Activated naive CD8-positive, alpha-beta T cell treated with anti-CD3 and anti-CD28 coated beads, Interleukin-2, amount 50 U/mL, for 24 hours (primary cell): ENCODE measurements at places on chromosomes 16 and 17.

DNA sequence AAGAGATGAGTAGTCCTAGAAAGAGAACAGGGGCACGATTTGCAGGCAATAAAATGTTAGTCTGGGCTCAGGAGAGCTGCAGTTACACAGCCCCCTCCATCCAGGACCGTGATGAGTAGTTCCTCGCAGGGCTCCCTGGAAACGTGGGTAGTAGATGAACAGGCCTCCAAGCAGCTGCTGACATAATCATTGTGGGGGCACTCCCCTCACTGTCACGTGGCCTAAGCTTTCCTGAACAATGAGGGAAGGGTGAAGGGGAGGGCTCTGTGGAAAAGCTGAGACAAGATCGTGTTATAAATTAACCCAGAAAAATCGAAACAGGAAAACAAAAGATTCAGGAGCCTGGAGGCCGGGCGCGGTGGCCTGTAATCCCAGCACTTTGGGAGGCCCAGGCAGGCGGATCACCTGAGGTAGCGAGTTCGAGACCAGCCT, 1.3 kb upstream of the PER1 start:
- DNase-seq, result peak; percentile 74

DNA sequence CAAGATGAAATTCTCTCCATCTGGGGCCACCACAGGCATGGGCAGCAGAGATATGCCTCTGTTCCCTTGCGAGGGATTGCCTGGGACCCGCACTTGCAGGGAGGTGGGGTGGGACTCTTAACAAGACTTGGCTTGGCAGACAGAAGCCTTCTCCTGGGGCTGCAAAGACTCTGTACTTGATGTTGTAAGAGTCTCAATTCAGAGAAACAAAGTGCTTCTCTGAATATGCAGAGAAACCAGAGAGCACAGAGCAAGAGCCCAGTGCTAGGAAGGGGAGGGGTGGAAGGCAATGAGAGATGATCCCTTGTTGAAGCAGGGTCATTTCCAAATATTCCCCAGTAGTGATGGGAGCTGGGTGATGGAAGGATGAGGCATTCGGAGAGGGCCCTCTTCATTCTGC, 2.2 kb downstream of the MMP28 start:
- no peak for DNase-seq

DNA sequence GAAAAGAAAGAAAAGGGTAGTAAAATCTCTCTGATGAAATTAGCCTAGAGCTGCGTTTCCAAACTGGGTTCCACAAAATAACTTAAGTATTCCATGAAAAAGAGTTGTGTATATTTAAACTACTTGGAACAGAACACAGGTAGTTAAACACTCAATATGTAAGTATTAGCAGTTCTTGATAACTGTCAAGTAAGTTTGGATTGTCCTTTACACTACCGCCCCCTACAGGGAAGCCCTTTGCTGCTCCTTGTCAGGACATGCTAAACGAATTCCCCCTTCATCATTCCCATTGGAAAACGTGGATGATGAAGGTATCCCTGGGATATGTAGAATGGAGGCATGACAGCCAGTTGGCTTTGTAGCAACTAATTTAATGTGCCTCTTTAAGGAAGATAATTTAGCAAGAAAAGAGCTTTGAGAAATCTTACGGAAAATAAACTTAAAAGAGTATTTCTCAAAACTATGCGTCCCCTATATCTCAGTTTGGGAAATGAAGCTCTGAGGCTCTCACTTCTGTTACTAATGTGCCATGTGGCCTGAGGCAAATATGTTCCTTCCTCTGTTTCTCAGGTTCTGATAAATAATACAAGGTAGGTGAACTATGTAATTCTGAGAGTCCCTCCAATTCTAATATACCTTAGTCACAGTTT, 18.8 kb downstream of the NCBP3 start:
- DNase-seq, result peak; percentile 71

DNA sequence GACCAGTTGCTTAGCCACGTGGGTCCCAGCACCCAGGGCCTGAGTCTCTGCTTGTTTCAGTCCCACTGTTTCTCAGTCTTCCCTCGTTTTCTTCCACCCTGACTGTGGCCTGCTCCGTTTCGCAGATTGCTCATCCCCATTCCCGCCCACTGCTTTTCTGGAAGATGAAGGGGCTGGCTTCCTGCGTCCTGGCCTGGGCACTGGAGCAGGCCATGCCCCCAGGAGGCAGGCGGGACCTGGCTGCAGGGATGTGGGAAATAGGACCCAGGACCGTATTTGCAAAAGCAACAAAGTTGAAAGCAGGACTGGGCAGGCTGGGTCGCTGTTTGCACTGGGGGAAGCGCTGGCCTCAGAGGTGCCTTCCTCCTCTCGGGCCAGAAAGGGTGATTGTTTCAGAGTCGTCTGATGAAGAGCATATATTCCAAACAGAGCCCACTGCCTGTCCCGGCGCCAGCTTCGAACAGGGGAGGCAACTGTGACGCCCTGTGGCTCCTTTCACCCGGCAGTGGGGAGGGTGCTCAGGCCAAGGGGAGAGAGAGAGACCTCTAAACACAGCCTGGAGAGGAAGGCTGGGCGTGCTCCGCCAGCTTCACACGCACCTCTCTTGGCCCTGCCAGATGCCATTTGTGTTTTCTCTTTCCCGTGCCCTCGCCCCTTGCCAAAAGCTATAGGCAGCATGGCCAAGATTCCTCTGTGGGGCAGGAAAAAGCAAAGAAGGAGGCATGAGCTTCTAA, 108.6 kb downstream of the CMIP start:
- DNase-seq, result no peak

DNA sequence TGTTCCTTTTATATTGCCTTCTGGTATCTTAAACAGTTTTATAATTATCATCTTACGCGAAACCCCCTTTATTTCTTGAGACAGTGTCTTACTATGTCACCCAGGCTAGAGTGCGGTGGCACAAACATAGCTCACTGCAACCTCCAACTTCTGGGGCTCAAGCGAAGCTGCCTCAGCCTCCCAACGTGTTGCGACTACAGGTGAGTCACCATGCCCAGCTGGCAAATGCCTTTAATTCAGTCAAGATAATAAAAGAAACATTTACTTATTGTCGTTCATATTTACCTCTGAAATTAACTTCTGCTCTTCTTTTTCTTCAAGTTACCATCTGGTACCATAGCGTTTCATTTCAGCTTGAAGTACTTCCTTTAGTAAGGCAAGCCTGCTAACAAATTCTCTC, 43.9 kb downstream of the FBXL20 start:
- no peak for DNase-seq

- DNase-seq, result peak; percentile 24
Observed at GRCh38 chr16:53913099-53913870, 209.3 kb downstream of the FTO start.

GRCh38 chr17:63930951-63931575, 1.1 kb downstream of the CD79B start:
- peak; percentile 72 for DNase-seq

DNA sequence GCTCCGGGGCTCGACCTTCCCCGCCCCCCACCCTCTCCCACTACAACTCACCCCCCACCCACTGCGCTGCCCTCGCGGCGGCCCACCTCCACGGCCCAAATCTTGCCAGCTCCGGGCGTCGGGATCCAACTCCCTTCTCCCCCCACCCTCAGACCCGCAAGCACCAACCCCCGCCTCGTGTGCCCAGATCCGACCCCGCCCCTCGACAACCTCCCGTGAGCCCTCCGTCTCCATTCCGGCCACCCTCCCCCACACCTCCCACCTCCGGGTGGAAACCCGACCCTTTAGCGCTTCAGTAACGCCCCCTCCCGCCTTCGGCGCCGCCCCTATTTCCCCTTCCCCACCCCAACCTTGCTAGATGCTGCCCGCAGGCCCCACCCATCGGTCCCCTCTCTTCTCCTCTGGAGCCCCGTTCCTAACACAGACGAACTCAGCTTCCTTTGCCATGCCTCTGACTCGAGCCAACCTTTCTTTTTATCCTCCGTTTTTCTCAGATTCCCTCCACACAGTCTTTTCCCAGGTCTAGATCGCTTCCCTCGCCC, 717 bp downstream of the UBE2Z start:
- DNase-seq, result peak; percentile 95

GRCh38 chr16:84397090-84397489, 28.8 kb downstream of the ATP2C2 start:
- DNase-seq, result no peak

- DNase-seq, result no peak
Observed at GRCh38 chr16:2779978-2780898, 3.2 kb upstream of the ELOB start.

GRCh38 chr17:78963378-78963777, 16.3 kb downstream of the LGALS3BP start:
- DNase-seq, result no peak

DNA sequence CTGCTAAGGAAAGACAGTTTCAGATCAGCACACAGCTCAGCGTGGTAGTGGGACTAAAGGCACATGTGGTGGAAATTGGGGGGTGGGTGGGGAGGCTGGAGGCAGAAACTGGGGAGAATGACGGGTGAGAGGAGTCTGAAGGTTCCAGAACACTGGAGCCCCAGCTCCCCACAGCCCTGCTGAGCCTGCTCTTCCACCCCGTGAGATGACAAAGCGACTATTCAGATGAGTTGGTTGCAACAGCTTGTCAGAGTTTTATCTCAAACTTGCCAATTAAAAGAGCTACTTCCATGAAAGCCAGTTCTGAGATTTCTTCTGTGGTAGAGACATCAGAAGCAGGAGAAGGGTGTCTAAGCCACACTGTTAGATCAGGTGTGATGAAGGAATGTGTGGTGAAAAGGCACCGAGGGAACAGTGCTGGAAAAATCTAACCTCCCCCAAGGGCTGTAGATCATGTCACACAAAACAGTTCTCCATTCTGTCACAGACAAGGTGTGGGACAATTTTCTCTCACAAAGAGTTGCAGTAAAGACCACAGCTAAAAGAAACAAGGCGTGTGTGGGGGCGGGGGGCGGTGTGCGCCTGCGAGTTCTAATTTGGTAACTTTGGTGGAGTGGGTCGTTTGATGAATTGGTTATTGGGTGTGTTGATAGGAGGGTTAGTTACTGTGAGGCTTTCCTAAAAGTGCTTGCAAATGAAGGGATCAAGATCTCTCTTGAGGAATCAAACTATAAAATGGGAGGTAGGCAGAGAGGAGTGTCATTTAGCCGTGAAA, 39.0 kb downstream of the CCDC182 start:
- no peak for DNase-seq

DNA sequence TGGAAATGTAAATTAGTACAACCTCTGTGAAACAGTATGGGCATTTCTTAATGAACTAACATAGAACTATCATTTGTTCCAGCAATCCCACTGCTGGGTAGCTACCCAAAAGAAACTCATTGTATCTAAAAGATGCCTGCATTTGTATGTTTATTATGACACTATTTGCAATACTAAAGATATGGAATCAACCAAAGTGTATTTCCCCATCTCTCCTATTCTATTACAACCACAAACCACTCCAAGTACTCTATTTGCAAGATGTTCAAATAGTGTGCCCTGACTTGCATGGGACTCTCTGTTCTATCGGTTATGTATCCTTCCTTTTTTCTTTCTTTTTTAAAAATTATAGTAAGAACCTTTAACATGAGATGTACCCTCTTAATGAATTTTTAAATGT, 845.2 kb downstream of the CDH11 start:
- no peak for DNase-seq

DNA sequence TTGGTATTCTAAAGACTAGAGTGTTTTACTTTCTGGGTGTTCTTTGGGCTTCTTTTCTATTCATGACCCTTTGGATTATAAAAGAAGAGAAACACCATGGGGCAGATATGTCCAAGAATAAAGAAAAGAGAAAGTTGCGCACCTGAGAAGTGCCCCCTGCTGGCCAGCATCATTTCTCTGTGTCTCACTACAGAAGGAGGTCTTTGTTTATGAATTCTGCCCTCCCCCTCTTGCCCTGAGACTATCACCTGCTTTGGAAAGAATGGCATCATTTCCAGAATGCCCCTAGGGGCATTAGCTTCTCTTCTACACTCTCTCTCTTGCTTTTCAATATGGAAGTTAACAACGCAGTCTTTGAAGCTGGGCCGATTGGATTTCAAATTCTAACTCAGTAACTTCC, 45.0 kb downstream of the CDH13 start:
- DNase-seq, result peak; percentile 38

GRCh38 chr17:10292057-10292937, 80.5 kb downstream of the MYH13 start:
- DNase-seq, result no peak
